Large intestine (tissue), 12 donors: ENCODE measurements at places on chromosomes 1 and 21. TPM values are rescaled to one million over a fixed set of nuclear protein-coding genes. Genes with fewer than 3 reads are reported as not detected.

Gene SNX7
- polyA plus RNA-seq, result 46.6 TPM

Gene FLG2
- polyA plus RNA-seq, result 0.06 TPM

Gene BRDT
- not detected for polyA plus RNA-seq

Gene PDC
- polyA plus RNA-seq, result 0.25 TPM

Gene CFHR2
- not detected for polyA plus RNA-seq

Gene LCA5L
- 2.0 TPM for polyA plus RNA-seq

Gene SELENOF
- polyA plus RNA-seq, result 214 TPM

Gene GUK1
- 397 TPM for polyA plus RNA-seq
